ENCODE measurements at places on chromosomes 12 and 14.

DNA sequence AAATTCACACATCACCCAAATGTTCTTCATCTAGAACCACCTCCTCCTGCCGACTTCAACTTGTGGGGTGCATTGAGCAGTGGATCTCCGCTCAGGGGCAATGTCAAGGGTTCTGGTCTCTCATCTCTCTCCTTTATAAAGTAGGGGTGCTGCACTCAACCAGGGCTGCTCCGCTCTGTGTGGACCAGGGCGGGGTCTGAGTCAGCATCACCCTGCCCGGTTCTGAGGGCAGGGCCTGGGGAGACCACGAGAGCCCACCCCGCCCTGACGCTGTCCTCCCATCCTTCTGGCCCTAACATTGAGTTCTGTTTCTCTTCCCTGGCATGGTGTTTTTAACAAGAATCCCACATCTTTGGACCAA, 311.6 kb upstream of the DIO3 start:
- no peak for DNase-seq

DNA sequence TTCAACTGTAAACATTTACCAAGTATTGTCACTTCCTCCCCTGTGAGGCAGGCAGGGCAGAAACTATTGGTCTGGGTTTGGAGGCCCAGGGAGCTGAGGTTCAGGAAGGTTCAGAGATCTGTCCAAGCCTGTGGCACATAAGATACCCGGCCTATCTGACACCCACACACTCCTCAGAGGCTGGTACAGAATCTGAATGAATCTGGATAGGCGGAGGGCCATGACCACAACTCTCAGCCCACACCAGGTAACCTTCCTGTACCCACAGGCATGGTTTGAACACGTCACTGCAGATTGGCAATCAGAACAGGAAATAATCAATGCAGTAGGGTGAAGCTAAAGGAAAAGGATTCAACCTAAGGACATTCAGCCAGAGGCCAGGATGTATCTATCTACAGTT, 92.8 kb upstream of the TMCC3 start:
- no peak for DNase-seq

DNA sequence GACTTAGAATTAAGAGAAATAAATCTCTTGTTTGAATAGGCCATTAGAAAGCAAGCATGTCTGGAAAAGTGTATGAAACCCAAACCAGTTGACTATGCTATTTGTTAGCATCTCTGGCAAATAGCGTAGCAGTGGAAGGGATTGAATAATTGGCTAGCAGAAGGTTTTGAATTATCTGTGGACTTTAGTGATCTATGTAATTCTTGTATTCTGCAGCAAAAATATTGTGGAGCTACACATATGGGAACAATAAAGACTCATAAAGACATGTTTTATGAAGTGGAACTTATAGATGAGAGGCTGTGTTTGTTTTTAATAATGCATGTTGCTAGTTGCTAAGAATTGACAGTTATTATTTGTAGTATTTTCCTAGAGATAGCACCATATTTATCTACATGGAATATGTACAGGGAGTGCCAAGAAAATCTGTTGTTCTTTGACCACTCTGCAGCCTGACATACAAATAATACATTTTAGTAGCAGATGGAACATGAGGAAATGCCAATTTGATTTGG, 4.7 kb downstream of the SRGAP1 start:
- DNase-seq, result no peak

DNA sequence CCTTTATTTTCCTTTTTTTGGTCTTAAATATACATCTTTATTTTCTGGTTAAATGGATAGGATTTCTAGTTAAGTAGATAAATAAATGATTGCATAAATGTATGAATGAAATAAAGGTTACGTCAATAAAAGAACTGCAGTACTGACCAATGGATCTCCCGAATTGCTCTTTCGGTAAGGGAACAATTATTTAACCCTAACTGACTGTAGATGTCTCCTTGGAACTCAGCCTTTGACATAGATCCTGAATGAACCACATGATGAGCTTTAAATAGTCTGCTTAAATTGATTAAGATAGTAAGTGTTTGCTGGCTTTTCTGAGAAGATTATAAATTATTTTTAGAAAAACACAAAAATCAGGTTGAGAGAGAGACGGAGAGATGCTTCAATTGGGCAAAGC, 391.0 kb upstream of the SYT1 start:
- no peak for DNase-seq

DNA sequence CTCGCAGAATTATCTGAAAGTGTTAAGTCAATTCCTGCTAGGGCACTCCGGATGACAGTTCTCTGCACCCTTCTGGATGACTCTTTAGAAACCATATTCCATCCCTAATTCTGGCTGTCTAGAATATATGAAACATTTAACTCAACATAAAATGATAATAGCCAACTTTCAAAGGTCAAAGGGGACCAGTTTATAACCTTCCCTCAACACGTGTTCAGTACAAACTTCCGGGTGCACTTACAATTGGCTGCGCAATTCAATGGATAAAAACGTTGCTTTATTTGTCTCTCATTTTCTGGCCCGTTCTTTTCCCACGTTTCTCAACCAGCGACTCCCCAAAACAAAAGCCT, 1.3 kb downstream of the SBNO1 start:
- DNase-seq, result no peak
